Iris pigment epithelial cell (primary cell): ENCODE measurements at places on chromosomes 5 and 9.
A peak's percentile ranks its signal among the peaks of the same experiment; 100 is the strongest.

DNA sequence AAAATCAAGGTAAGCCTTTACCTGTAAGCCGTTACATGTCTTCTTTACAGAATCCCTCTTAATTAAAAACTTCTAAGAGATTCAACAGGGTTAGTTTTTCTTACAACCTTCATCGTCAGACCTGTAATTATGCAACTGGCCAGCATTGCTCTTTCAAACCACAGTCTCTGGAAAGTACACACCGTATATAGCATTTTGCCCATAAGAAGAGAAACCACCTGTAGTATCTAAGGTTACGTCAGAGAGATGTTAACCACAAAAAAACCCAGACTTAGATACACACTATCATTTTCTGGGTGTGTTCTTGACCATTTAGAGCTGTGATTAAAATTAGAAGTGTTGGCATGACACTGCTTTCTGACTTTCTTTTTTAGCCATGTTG is 140.0 kb downstream of the MUSK start:
- DNase-seq = no peak

DNA sequence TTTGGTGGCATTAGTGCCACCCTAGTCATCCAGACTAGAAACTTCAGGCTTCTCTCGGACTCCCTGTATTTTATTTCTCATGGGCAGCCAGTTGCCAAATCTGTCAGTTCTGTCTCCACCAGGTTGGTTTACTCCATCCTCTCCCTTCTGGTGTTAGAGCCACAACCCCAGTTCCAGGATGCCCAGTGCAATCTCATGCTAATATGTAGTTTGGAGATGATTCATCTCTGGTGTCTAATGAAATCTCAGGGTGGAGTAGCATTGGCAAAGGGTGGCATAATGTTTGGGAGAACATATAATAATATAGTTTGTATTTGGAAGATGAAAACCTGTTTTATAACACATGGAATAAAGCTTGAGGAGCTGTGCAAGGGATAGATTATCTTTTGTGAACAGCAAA is 30.2 kb downstream of the SLC46A2 start:
- no peak for DNase-seq

GRCh38 chr5:38596981-38597380 is 40.5 kb upstream of the LIFR start:
- no peak for DNase-seq

DNA sequence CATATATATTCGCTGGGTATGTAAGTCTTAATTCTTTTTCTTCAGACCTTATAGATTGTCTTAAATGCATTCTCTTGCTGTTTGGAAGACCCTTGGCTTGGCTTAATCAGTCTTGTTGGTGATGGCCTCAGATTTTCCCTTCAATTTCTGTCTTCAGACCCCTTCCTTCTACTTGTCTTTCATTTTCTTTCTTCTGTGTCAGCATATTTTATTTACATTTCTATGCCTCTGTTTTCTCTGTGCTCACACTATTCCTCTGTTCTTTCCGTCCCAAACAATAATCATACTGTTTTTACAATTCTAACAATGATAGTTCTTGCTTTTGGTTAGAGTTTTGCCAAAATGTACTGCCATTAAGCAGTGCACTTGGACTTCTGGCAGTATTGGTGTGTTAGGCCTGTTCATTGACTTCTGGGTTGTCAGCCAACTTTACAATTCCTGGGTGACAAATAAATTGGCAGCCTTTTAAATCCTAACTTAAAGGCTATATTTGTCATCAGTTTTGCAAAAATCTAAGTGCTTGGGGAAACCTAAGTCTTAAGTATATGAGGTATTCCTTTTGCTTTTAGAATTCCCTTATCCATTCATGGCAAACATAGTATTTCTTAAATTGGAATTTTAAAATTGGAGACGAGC is 8.0 kb downstream of the SRFBP1 start:
- peak; percentile 50 for DNase-seq

DNA sequence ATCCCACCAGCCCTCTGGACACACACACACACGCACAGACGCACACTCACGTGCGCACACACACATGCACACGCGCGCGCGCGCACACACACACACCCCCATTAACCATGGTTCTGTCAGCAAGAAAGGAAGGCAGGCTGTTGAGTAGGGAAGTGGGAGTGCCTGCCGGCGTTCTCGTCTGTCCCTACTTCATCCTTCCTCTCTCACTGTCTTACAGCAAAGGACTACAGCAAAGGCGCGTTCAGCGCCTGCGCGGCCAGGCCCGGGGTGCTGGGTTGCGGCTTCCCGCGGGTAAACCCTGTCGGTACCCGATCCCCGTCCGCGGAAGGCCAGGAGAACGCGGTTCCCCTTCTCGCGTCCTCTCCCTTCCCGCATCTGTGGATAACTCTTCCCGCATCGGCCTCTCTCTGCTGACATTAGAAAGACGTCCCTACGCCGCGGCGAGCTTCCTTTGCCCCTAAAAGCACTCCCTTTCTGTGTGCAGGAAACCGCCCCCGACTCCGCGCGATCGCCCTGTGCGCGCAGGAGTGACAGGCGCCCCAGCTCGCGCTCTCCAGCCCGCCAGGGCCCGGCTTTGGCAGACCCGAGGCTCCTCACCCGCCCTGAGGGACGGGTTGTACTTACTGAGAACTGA is 219.2 kb downstream of the AGTPBP1 start:
- DNase-seq = peak; percentile 34

DNA sequence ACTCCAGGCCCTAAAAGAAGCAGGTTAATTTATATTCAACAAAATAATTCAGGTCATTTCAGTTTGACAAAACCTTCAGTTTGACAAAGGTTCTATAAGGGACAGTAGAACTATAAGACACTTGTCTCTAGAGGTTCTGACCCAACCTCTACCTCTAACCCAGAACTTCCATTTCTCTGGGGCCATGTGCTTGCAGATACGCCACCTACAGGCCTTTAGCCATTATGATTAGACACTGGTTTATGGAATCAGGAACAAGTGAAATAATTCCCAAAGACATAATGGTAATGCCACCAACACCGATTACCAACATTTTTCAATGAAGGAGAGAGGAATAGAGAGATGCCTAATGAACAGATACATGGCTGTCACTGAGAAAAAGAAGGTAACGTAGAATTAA is 733.9 kb downstream of the PRELID2 start:
- peak; percentile 6 for DNase-seq

- peak; percentile 43 for DNase-seq
Measured at GRCh38 chr9:1050125-1050895, at the start of gene DMRT2. DMRT2 (plus strand) TSS chr9:1050357; CDS start chr9:1051614, 1,257 bp downstream.

GRCh38 chr5:107601076-107601475 is 69.7 kb downstream of the EFNA5 start:
- no peak for DNase-seq

DNA sequence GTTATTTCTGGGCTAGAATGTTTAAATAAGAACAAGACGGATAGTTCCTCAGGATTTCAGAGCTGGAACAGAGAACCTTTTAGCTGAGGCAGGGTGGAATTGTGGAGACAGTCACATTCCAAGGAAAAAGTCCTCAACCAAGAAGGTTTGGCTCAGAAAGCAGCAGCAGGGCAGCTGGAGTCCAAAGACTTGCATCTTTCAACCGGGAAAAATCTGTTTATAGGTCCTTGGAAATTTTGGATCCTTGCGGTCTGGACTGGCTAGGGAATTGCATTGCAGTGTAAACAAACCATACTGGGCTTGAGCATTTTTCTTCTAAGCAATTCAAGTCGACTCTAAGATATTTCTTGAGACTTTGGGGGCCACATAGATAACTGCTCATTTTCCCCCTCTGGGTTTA is 40.8 kb upstream of the HMHB1 start:
- DNase-seq = no peak

DNA sequence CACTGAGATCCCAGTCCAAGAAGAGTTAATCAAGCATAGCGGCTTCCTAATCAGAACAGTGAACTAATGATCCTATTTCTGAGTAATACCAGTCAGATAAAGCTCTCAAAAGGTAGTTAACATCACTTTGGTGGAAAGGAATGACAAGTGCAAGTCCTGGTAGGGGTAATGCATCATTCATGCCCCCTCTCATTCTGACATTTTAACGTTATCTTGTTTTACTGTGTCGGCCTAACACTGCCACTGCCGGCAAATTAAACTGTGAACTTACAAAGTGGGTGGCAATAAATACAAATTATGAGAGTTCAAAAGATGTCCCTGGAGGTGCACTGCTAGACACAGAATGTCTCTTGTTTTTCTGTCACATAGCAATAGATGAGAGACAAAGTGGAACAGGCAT is 131.6 kb downstream of the EBF1 start:
- DNase-seq = no peak

- peak; percentile 65 for DNase-seq
Measured at GRCh38 chr5:108143581-108143980, 238.3 kb downstream of the FBXL17 start.

DNA sequence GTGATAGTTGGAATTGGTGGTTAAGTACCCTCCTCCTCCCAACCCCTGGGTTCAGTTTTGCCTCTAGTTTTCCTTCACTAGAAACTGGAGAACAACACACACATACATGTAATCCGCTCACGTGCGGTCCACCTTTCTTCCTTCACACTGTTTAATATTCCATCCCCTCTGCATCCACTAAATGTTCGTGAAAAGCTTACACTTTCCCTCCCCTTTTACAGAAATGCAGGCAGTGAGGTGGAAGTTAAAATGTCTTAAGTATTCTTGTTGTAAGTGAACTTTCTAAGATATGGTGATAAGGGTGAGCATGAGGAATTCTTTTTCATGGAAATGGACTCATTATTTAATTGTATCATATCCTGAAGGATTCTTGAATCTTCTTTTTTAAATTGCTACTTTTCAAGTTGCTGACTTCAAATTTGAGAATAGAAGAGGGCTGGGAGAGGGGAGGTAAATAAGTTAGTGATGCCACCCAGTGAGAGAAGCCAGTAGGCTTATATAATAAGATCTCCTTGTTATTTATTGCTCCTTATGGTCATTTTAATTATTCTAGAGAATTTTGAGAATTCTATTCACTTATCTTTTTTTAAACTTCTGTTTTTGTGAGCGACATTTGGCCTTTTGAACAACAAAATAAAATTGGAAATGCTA is 90.2 kb downstream of the TLE4 start:
- DNase-seq = no peak

DNA sequence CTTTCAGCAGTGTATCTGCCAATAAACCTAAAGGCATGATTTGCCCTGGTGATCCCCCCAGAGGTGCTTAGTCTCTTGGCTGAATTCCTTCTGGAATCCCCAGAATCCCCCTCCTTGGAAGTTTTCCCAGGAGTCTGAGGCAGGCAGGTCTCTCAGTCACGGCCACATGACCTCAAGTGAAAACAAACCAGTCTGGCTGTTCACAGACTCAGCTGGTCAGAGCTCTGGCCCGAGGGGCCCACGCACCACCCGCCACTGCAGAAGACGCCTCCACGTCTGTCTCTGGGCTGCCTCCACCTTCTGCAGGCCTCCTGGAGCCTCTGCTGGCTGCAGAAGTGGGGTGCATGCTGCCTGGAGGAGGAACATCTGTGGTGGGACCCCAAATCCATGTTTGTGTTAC is 52.5 kb downstream of the HRH2 start:
- DNase-seq = no peak

DNA sequence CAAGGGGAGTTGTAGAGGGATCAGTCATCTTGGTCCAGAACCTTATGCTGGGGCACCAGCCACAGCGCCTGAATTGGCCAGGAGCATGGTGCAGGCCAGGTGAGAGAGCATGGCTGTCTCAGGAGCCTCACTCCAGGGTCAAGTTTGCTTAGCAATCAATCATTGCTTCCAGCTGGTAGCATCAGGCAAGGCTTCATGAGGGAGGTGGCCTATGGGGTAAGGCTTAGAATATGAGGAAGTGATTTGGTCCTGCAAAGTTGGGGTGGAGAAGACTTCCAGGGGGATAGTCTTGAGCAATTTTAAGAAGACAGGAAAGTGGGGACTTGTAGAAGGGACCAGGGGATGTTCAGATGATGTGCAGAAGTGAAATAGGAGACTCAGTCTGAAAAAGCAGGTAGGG is 53.9 kb upstream of the PITX1 start:
- DNase-seq = no peak

GRCh38 chr5:171911152-171911551 is 95.3 kb downstream of the FBXW11 start:
- DNase-seq = no peak

DNA sequence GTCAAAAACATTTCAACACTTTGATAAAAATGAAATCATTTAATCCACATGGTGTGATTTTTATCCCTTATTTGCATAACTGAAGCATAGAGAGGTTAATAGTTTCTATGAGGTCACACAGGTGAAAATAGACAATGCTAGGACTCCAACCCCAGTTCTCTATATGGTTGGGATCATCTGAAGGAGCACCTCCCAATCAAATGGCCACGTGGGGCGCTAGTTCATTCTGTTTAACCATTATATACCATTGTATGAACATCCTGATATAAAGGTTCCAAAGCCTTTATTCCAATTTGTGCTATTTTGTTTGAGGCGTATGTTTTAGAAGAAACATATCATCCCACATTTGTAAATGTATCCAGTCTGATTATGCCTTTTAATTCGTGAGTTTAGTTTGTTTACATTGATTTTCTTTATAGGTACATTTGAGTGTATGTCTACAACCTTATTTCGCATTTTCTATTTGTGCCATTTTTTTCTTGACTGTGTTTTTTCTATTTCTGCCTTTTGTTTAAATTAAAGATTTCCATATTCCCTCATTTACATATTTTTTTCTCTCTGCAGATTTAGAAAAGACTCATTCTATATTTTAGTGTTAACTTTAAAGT is 1092.0 kb downstream of the MAT2B start:
- peak; percentile 9 for DNase-seq

DNA sequence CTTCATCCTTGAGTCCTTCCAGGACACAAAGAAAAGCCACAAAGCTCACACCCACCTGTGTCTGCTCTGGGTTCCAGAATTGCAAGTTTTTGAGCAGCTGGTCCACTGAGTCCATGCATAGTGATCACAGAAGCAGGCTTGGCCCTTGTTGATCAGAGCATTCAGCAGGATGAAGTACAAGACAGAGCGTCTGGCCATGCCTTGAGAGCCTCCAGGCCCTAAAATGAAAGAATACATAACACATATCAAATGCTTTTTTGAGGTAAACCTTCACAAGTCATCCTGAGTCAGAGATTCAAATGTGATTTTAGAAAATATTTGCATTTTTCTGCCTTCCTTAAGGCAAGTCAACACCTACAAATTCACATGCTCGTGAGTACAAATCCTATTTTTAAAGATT is 10.3 kb downstream of the C6 start:
- DNase-seq = no peak

DNA sequence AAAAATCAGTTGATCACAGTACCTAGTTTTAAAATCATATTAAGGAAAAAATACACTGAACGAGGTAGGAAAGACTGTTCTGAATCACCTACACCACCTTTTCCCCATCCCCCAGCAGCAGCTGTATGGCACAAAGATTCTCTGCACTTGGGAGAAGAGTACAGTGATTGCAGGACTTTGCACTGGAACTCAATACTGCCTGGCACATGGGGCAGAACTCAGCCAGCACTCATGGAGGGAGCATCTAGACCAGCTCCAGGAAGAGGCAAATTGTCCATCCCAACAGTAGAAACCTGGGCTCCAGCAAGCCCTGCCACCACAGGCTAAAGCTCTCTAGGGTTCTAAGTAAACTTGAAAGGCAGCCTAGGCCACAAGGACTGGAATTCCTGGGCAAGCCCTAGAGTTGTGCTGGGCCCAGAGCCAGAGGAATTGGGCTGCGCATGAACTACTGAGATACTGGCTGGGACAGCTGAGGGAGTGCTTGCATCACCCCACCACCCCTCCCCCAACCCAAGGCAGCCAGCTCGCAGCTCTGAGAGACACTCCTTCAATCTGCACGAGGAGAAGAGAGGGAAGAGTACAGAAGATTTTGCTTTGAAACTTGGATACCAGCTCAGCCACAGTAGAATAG is 654.4 kb upstream of the CDH6 start:
- peak; percentile 51 for DNase-seq

GRCh38 chr9:2050236-2050635 is 35.1 kb downstream of the SMARCA2 start:
- peak; percentile 23 for DNase-seq

GRCh38 chr9:124618476-124618875 is 111.3 kb upstream of the NR5A1 start:
- no peak for DNase-seq
